Keratinocyte (primary cell): ENCODE measurements at places on chromosomes 2 and 18. TPM values are rescaled to one million over a fixed set of nuclear protein-coding genes. Genes with fewer than 3 reads are reported as not detected.

USP14 gene
- polyA plus RNA-seq, result 33.3 to 62.5 TPM (median 45.1 TPM) in 3 replicates

- H3K27me3 ChIP-seq, result no peaks in the 10 kb centered on the region
- H3K36me3 ChIP-seq, result no peaks in the 10 kb centered on the region
- no peak for DNase-seq
- peaks cover 23% of the 10 kb centered on the region for H3K4me1 ChIP-seq
Observed at GRCh38 chr2:191869178-191869577, 22.3 kb upstream of the CAVIN2 start.

- no peak overlapping the region for H3K4me3 ChIP-seq
- no peaks in the 10 kb centered on the region for H3K27me3 ChIP-seq
- peaks cover 3% of the 10 kb centered on the region for H3K4me1 ChIP-seq
- no peak for DNase-seq
- H3K27ac ChIP-seq, result no peak overlapping the region
- H3K36me3 ChIP-seq, result no peaks in the 10 kb centered on the region
Observed at GRCh38 chr18:76982038-76982437, 150.5 kb downstream of the MBP start.

RFX8 gene
- polyA plus RNA-seq, result 0.05 TPM in 1 of 3 replicates, not detected in the others

DNA sequence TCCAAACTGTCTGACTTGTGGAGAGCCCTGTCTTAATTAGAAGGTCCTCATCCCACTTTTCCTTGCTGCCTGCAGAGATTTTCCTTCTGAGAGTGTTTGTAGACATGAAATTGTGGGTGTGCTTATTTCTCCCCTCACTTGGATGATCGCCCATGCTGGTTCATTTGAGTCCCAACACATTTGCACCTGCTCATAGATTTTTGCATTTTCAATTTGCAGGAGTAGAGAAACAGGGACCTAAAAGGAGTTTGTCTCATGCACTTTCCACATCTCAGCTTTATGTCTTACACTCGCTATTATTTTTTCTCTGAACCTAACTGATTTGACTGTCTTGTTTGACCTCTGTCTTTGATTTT is 33.2 kb upstream of the FHL2 start:
- no peaks in the 10 kb centered on the region for H3K27me3 ChIP-seq
- DNase-seq, result no peak
- no peak overlapping the region for H3K27ac ChIP-seq
- no peaks in the 10 kb centered on the region for H3K36me3 ChIP-seq

- H3K4me1 ChIP-seq, result peaks cover 6% of the 10 kb centered on the region
- no peaks in the 10 kb centered on the region for H3K27me3 ChIP-seq
- H3K36me3 ChIP-seq, result no peaks in the 10 kb centered on the region
- H3K4me3 ChIP-seq, result no peak overlapping the region
- no peak overlapping the region for H3K27ac ChIP-seq
- DNase-seq, result no peak
Observed at GRCh38 chr2:72981536-72981935, 64.2 kb downstream of the EMX1 start.

GLI2 gene
- polyA plus RNA-seq, result 0.04 to 0.06 TPM (median 0.05 TPM) in 3 replicates

IL1B gene
- 221 to 291 TPM (median 232 TPM) in 3 replicates for polyA plus RNA-seq

DNA sequence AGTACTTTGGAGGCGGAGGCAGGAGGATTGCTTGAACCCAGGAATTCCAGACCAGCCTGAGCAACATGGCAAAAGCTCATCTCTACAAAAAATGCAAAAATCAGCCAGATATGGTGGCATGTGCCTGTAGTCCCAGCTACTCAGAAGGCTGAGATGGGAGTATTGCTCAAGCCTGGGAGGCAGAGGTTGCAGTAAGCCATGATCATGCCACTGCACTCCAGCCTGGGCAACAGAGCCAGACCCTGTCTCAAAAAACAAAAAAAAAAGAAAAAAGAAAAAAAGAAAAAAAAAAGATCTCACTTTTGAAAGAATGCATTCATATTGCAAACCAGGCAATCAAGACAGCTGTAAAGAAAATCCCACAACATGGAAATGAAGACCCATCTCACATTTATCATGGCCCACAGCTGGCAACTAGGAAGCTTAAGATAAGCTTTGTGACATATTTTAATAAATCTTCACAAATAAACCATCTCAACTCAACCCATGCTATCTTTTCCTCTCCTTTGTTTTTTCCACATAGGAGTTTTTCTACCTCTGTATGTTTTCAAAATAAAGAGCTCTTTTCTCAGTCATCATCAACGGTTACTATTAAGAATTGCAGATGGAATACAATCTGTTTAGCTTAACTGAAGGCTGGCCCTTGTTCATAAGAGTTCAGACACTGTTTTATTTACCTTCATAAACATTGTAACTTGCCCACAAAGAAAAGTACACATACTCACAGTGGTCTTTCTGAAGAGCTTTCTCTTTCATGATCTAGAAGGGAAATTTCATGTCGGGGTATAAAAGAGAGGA is 137.0 kb downstream of the MREG start:
- no peak for DNase-seq
- no peak overlapping the region for H3K4me3 ChIP-seq
- no peaks in the 10 kb centered on the region for H3K4me1 ChIP-seq
- H3K36me3 ChIP-seq, result no peaks in the 10 kb centered on the region
- H3K27ac ChIP-seq, result no peak overlapping the region

ZAP70 gene
- polyA plus RNA-seq, result 0.95 to 7.3 TPM (median 1.6 TPM) in 3 replicates
